Esophagus squamous epithelium (tissue), 5 donors: ENCODE measurements at places on chromosomes 5 and 9.

DNA sequence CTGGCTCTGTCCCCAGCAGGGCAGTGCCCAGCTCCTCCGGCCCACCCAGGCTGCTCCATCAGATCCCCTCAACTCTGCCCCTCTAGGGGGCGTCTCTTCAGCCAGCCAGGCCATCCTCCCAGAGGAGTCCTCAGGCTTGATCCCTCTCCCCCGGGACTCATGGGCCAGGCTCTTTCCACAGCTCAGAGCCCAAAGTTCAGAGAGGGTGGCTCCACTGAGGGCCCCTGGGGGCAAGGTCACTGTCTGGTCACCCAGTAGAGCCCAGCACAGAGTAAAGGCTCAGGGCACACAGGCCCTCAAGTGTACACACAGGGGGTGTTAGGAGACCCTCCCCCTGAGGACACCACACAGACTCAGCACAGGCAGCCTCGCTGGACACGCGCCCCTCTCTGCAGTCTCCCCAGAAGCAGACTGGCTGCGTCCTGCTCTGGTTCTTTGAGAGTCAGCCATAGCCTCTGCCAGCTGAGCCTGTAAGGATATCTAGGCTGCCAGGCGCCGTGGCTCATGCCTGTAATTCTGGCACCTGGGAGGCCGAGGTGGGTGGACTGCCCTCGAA, 64.8 kb downstream of the PAX5 start:
- no peak for DNase-seq

GRCh38 chr5:111853748-111854147, 96.8 kb upstream of the NREP start:
- no peak for DNase-seq

DNA sequence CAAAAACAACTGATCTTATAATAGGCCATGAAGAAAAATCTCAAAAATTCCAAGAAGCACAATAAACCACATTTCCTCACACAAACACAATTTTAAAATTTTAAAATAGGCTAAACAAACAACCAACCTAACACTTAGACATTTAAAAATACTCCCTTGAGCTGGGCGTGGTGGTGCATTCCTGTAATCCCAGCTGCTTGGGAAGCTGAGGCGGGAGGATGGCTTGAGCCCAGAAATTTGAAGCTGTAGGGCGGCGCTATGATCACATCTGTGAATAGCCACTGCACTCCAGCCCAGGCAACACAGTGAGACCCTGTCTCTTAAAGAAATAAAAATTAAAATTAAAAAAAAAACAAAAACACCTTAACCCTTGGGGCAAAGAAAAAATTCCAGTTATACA, 36.9 kb upstream of the TESK1 start:
- DNase-seq: no peak

DNA sequence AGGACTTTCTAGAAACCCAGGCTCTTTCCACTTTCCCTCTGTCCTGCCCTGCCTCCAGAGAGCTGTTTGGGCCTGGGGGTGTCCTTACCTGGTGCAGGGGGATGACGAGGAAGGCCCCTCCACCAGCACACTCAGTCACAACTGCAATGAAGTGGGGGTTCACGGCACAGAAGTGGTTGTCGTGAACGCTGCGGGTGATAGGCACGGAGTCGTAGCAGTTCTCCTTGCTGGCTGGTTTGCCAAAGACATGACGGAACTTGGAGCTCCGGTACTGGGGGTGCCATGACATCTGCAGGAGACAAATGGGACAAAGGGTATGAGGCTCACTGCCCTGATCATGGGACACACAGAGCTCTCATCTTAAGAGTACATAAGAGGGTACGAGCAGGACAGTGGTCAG, 35.1 kb downstream of the CORO2A start:
- DNase-seq: no peak

DNA sequence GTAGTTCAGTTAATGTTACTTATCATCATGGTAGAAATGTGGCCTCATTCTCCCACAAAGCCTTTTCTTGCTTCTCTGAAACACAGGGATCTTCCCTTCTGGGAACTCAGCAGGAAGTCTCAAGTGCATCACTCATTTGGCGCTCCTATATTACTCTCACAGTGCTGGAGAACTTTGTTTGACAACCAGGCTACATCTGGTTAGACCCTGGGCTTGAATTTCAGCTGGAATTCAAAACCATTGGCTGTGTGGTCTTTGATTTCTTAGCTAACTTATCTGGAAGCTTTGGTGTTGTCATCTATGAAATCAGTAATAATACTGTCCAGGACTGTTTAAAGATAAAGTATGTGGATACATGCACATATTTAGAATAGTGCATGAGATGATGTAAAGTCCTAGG, 1777.1 kb downstream of the MAT2B start:
- DNase-seq: no peak

- no peak for DNase-seq
Observed at GRCh38 chr5:107979291-107979690, 308.6 kb upstream of the EFNA5 start.

- no peak for DNase-seq
Observed at GRCh38 chr5:107285772-107286171, 385.0 kb downstream of the EFNA5 start.

DNA sequence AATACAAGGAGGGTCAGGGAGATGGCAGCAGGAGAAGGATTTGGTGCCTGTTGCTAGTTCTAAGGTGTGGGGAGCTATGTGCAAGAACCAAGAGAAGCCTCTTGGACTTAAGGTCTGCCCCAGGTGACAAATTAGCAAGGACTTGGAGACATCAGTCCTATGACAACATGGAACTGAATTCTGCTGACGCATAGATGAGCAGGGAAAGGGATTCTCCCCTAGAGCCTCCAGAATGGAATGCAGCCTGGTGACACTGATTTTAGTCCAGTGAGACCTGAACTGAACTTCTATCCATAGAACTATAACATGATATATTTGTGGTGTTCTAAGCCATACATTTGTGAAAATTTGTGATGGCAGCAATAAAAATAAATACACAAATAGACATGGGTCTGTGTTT, 215.6 kb downstream of the ESM1 start:
- no peak for DNase-seq
